ENCODE measurements at places on chromosomes 7 and 10.

DNA sequence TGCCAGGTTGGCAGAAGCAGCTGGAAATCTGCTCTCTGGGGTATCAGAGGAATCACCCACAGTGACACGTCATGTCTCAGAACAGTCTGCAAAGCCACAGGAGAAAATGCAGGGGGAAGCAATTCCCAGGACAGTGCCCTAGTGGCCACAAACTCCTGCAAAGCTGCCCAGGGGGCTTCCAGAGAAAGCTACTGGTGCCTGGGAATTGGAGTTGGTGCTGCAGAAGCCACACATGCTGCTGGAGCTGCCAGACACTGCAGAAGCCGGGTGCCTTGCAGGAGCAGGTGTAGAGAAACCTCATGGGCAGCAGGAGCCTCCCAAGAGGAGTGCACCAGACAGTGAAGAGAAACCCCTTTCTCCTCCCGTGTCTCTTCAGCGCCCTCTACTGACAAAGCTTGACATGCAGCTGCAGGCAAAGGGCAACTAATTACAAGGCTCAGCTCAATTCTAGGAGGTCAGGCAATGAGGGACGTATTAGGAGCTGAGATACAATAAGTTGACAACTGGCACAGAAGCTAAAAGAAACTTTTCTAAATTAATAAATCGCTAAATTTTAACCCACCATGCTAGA lies 30.2 kb upstream of the NUB1 start:
- DNase-seq, result no peak

DNA sequence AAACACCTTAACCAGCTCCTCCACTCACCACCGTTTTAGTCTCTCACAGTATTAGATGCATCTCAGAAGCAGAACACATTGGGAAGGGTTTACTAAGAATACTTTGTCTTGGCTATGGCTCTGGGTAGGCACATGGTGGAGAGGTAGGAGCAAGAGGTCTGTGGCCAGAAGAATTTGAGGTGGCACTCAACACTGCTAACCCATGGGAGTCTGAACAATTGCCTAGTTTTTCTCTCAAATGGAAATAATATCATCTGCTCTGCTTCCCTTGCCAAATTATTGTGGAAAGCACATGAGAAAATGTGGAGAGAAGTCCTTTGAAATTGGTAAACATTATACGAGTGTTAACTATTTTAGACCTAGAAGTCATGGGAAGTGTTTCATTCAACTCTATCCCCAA lies 214.3 kb downstream of the SKAP2 start:
- DNase-seq, result no peak

GRCh38 chr10:73413108-73413527 lies 740 bp downstream of the ANXA7 start:
- DNase-seq, result peak; percentile 26

- DNase-seq, result no peak
Observed at GRCh38 chr7:12139416-12139815, 71.7 kb upstream of the TMEM106B start.

- no peak for DNase-seq
Observed at GRCh38 chr10:123409426-123409825, 255.2 kb downstream of the BUB3 start.

DNA sequence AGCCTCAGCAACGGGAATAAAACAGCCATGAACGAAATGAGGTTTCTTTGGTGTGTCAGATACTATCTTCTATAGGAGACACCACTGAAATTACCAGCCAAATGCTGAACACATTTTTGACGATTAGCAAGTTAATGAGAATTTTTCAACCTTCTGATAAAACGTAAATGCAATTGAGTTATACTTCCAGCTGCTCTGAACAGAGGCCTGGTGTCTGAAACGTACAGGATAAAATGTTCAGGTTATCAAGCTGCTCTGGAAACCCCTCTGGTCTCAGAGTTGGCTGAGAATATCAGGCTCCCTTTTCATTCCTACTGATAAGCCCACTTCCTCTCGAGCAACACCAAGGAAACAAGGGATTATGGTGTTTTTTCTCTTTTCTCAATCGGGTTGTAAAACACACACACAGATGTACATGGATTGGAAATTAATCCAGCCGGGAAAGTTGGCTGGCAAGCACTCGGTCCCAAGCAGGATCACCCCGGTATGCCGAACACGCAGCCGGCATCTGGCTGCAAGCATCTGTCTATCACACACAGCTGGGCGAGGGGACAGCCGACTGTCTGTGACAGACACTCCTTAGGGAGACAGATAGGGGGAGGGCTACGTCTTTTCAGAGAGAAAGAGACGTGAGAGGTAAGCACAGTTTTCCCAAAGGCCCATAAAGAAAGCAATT lies 171.8 kb downstream of the PRKAG2 start:
- DNase-seq, result peak; percentile 39

GRCh38 chr10:127834221-127834620 lies 58.5 kb downstream of the CLRN3 start:
- DNase-seq, result no peak

DNA sequence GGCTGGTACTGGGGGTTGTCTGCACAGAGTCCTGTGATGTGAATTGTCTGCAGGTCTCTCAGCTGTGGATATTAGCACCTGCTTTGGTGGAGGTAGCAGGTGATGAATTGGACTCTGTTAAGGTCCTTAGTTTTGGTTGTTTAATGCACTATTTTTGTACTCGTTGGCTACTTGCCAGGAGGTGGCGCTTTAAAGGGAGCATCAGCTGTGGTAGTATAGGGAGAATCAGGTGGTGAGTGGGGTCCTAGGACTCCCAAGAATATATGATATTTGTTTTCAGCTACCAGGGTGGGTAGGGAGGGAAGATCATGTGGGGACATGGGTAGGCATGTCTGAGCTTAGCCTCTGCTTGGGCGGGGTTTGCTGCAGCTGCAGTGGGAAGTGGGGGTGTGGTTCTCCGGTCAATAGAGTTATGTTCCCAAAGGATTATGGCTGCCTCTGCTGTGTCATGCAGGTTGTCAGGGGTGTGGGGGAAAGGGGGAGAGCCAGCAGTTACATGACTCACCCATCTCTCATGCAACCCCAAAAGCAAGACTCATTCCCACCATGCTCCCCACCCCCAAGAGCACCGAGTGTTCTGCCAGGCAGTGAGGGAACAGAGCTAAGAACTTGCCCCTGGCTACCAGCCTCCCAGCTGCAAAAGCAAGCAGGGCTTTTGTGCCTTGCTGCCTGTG lies 53.7 kb upstream of the ZNF273 start:
- DNase-seq, result no peak

DNA sequence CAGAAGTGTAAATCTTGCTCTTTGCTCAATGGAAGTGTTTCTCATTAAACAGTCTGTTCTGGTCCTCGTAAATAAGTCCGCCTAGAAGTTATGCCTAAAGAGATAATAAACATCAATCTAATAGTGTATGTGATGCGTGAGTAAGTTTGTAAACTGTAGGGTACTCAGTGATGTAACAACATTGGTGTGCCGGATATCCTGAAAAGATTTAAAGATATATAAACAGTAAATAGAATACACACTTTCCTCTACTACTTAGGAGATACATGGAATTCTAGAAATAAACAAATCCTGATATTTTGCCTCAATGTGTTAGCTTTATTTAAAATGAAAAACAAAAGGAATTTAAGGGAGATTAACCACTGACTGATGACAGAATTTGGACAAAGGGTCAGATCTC lies 123.5 kb downstream of the AHR start:
- DNase-seq, result no peak

- DNase-seq, result no peak
Observed at GRCh38 chr7:93453262-93453661, 121.3 kb downstream of the CALCR start.

GRCh38 chr10:72392571-72392970 lies 37.9 kb upstream of the DNAJB12 start:
- no peak for DNase-seq

GRCh38 chr10:51129946-51130544 lies 55.8 kb downstream of the PRKG1 start:
- DNase-seq, result no peak

DNA sequence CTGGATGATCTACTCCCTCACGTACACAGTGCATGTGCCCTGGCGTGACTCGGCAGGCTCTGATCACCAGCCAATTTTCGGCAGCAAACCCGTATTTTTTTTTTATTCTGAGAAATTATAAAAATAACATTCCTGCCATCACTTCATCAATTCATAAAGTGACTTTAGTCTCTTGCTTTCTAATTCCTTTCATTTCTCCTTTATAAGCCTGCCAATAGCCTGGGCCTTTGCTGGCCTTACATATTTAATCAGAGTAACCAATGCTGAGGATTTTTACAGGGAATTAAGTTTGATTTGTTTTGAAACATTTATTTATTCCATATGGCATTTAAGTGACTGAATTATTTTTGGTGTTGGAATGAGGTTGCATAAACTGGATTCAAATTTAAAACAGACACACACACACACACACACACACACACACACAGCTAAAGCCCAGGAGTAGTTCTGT lies 140.8 kb downstream of the ETV1 start:
- DNase-seq, result no peak

- DNase-seq, result no peak
Observed at GRCh38 chr10:95506056-95506737, 55.0 kb downstream of the SORBS1 start.

DNA sequence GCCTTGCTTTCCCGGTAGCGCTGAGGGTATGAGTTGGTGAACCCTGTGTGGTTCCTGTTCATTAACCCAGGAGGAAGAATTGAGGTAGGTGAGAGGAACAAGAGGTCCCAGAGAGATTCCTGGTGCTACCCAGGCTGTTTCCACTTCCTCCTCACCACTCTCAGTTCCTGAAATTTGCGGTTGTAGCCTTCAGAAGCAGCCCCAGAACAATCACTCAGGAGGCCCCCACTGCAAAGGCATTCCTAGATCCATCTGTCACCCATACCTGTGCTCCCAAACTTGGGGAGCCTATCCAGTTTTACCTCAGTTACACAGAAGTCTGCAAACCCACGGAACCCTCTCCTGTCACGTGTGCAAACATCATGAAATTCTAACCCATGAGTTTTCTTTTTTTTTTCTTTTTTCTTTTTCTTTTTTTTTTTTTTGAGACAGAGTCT lies 9.0 kb upstream of the PIP4K2A start:
- DNase-seq, result no peak

- DNase-seq, result no peak
Observed at GRCh38 chr10:49426490-49427360, 30.8 kb upstream of the DRGX start.

DNA sequence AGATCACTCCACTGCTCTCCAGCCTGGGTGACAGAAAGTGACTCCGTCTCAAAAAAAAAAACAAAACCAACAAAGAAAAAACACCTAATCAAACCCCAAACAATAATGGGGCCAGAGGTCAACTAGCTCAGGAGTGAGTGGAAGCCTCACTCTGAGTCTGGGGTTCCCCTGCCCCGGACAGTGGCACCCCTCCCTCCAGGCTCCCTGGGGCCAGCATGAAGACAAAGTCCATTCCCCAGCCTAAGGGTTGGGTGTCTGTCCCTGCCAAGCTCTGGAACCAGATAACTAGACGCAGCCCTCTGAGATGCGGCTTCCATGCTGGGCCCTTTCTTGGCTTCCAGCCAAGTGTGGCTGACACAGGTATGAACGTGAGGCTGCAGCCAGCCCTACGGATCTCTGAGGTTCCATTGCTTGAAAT lies 1.7 kb upstream of the FUOM start:
- DNase-seq, result no peak

- no peak for DNase-seq
Observed at GRCh38 chr10:71334221-71334791, 15.2 kb downstream of the SLC29A3 start.

DNA sequence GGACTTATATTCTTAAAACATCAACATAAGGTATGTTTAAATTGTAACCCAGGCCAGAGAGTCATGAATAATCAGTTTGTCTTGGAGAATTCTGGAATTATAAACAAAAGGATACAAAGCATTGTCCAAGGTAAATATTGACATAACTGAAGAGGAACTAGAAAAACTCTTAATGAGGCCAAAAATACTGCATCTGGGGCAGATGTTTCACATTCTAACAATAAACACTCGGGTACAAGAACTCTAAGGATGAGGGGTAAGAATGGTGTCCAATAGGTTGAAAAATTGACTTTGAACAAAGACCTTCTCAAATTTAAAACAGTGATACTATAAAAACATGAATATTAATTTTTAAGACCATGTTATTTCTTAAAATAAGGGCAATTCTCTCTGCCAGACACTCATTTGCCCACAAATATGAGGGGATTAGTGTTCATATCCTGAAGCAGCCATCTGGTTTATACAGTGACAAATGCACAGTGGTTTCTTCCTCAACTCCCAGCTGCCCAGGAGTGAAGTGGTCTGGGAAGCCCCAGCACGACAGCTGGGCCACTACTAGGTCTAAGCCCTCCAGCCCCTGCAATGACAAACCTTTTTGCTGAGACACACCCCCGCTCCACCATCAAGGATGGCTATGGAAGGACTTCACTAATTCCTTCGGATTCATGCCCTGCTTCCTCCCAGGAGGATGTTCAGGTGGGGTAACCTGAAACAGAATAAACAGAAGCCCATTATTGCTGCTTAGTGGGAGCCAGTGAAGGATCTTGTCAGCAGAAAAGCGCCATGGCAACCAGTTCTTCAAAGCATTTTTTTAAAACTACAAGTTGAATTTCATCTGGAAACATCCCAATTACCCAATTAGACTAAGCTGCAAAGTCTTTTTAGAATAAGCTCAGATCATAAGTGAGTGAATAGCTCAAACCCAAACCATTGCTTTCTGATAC lies 107.5 kb upstream of the ARID5B start:
- DNase-seq, result no peak

GRCh38 chr10:69151984-69152383 lies 28.0 kb downstream of the VPS26A start:
- DNase-seq, result no peak

DNA sequence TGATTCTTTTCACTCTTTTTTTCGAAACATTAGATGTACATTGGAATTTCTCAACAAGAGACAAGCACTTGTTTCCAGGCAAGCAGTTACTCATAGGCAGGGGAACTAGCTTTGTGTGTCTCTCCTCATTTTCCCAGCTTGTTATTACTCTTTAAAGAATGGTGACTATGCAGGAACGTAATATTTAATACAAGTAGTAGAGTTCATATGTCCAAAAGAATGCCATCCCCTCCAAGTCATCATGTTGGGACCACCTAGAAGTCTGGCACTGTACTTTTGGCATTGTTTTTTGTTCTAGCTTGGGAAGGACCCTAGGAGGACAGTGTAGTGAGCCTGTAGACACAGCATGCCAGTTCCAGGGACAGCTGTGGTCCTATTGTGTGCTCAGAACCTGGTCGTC lies 650.7 kb downstream of the INHBA start:
- DNase-seq, result no peak
